GM12891 (cell line): ENCODE measurements at places on chromosomes 3 and 15.

DNA sequence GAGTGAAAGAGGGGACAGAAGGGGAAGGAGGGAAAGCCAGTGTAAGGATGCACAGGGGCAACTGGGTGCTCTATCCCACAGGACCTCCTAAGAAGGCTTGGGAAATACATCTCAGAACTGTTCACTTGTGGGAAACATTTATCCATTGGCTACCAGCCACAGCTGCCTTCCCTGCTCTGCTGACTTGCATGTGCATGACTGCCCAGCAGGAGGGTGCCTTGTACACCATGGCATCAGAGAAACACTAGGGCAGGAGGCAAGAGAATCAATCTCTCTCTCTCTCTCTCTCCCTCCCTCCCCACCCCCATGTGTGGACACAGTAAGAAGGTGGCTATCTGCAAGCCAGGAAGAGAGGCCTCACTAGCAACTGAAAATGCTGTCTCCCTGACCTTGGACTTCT lies 62.9 kb upstream of the ZBTB38 start:
- no peak for DNase-seq

DNA sequence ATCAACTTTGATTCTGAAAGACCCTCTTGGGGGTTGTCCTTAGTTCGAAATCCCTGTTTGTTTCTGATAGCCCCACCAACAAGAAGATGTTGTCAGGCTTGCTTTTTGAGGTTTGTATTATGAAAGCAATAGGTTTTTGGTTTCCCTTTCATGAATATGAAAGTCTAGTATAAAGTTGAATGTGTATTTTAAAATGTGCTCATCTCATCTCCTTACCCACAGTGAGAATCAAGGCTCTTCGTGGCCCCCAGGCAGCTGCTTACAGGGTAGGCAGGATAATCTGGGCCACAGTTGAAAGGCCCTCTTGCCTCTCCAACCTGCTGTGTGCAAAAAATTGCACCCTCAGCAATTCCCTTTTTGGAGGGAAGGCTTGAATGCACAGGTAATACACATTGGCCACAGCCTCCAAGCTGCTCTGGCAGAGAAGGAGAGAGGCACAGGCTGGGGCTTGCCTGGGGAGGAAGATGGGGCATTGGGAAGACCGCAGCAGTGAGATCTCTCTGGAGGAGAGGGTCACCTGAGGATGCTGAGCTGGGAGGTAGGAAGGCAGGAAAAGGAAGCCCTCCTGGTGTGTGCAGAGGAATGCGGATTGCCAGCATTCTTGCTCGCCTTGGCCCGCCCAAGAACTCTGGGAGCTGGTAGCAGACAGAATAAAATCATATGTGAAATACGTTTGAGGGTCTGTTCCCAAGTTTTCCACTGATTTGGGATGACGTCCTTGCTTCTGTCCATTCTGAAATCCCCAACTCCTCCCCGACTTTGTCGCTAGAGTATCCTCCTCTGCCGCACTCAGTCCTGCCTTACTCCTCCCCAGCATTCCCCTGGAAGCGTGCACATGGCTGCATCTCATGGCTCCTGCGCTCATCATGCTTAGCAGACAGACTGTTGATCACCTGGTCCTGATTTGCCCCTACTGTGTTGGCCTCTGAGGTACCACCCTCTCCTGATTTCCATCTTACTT lies 196.4 kb downstream of the RPLP1 start:
- DNase-seq = no peak

DNA sequence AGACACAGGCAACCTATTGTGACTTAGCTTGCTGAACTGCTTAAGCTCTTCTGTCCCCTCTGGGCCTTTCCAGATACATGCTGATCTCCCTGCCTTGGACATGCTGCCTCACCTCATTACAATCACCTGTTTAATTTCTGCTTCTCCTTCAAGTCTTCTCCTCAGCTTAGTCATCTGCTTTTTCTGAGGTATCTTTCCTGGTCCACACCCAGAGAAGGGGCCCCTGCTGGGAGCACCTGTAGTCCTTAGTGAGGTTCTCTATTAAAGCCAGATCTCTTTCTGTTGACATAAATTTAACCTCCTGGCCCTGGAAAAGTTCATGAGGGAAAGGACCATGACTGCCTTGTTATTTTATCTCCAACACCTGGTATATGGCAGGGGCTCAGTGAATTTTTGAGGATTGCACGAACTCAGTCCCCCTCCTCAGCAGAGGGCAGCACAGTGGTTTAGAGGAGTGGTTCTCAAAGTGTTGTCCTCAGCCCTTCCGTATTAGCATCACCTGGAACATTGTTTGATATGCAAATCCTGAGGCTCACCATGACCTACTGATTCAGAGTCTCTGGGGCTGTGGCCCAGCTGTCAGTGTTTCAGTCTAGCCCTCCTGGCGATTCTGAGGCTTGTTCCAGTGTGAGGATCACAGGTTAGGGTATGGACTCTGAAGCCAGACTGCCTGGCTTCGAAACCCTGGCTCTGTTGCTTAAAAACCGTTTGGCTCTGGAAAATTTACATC lies 12.7 kb downstream of the COL6A6 start:
- DNase-seq = no peak

GRCh38 chr3:17546500-17547255 lies 195.8 kb downstream of the TBC1D5 start:
- no peak for DNase-seq

DNA sequence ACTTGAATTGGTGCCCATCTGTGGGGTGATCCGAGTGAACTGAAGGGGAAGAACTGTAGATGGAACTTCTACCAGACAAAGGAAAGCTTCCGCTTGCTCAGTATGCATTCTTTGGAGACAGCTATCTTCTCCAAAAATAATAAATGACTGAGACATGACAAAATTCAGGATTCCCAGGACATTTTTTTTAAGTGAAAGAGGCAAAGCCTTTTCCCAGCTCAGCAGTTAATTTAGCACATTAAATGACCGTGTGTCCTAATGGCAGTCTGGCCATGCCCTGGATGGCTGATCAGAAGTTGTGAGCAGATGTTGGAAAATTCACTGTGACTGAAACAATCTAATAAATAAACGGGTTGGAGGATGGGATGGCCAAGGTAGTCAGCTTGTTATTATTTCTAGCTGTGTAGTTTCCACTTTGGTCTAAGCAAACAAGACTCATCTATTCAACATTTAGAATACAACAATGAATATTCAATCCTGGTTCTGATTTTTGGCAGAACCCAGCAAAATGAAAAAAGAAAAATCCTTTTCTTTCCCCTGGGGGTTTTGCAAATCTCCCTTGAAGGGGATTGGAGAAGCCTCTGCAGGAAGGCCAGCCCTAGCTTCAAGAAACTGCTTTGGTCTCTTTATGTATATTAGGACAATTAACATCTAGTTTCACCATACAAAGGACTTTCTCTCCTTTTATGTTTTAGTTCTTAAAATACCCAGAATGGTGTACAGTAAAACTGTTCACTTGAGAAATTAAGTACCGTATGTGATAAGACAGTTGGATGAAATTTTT lies 540.9 kb upstream of the MDFIC2 start:
- DNase-seq = no peak

DNA sequence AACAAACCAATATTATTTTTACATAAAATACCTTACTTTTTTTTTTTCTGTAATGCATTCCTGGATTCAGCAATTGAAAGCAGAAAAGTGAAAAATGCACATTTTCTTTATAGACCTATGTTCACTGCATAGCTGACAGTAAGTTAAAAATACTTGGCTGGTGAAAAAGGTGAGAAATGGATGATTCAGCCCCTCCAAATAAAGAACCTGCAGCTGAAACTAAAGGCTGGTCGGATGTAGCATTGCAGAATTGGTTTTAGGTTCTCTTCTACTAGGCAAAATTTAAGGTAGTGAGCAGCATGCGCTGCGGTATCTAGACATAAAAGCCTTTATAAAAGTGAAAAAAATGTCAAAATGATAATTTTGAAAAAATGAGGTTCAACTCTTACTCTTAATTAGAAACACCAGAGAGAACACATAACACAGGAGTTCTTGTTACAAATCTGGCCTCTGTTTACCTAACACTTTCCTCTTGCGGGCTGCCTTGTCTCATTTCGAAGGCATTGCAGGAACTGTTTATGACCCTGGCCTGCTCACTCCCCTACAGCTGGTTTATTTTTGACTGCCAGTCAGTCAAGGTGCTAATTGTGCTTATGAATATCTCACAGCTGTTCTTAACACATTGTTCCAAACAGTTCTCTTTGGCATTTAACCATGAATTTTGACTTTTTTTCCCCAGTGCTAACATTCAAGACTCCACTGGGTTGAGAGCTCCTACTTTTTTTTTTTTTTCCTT lies 455.4 kb upstream of the TBL1XR1 start:
- no peak for DNase-seq

DNA sequence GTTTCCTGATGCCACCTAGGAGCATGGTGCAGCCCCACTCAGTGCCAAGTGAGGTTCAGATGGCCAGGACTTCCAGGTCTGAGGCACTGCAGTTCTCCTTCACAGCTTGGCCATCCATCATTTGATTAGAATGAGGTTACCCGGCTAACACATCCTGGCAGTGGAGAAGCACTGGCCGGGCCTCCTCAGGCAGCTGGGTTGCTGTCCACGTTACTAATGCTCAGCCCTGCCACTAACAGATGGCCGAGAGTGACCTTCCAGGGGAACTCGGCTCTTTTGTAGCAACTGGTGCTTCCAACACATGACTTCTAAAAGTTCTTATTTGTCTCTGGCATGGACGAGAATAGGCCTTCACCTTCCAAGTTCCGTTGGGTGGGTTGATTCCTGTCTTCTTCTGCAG lies 204.6 kb upstream of the CFAP20DC start:
- no peak for DNase-seq

DNA sequence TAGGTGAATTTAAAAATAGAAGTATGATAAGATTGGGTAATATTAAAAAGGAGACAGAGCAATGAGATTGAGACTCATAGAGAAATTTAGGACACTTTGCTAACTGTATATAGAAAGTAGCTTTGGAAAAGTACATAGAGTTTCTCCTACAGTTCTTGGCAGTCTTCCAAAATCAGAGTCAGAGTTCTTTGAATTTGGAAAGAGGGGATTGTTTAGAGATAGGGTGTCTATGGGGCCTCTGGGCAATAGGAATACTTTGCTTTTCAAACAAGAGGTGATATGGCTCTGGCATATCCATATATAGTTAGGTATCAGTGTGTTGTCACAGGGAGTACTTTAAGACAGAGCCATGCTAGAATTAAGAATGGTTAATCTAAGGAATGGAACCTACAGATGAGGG lies 477.1 kb upstream of the KCNMB2 start:
- DNase-seq = no peak

GRCh38 chr3:146581951-146582467 lies 23.1 kb downstream of the PLSCR5 start:
- DNase-seq = no peak

- DNase-seq = no peak
These were observed 25.0 kb downstream of the DAG1 start for GRCh38 chr3:49495023-49495422.

- DNase-seq = no peak
These were observed 68.2 kb downstream of the RAB7A start for GRCh38 chr3:128794067-128794768.

- DNase-seq = no peak
These were observed 43.6 kb upstream of the KLF13 start for GRCh38 chr15:31283043-31283442.

- DNase-seq = no peak
These were observed 111.7 kb upstream of the KLF13 start for GRCh38 chr15:31214864-31215489.

DNA sequence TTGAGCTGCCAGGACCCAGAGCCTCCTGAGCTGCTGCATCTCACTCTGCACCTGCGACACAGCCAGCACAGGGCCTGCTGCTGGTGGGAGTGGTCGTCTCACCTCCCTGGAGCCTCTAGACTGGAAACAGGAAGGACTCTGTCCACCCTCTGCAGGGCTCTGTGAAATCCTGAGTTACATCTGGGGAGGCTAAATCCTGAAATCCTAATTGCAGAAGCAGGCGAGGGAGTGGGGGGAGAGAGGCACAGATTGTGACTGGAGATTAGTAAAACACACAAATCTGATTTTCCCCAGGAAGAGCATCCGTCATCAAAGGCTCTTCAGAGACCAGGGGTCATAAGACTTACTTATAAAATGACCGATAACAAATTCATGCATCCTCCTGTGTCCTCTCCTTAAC lies 31.6 kb upstream of the GABRG3 start:
- no peak for DNase-seq

- DNase-seq = no peak
These were observed 657.0 kb downstream of the TUSC7 start for GRCh38 chr3:117366574-117366973.

DNA sequence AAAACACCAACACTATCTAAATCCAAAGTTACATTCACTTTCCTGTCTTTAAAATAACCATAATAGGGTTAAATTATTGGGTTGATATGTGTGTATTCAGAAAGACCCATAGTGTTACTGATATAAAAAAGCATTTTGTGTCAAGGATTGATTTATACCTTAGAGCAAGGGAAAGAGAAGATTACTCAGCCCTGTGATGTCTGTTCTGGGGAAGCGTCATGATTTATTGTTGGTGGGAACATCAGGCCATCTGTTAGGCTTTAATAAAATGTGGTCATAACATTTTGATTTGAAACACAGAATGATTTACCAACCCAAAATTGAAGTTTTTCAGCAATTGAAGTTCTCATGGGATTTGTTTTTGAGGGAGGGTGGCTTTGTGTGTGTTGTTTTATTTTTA lies 33.2 kb downstream of the SIDT1 start:
- DNase-seq = no peak

- no peak for DNase-seq
These were observed 59.9 kb downstream of the SUCNR1 start for GRCh38 chr3:151933234-151933853.

GRCh38 chr3:107045791-107046190 lies 331.4 kb upstream of the CCDC54 start:
- no peak for DNase-seq

GRCh38 chr3:184395320-184395660 lies 15.4 kb downstream of the CHRD start:
- no peak for DNase-seq

DNA sequence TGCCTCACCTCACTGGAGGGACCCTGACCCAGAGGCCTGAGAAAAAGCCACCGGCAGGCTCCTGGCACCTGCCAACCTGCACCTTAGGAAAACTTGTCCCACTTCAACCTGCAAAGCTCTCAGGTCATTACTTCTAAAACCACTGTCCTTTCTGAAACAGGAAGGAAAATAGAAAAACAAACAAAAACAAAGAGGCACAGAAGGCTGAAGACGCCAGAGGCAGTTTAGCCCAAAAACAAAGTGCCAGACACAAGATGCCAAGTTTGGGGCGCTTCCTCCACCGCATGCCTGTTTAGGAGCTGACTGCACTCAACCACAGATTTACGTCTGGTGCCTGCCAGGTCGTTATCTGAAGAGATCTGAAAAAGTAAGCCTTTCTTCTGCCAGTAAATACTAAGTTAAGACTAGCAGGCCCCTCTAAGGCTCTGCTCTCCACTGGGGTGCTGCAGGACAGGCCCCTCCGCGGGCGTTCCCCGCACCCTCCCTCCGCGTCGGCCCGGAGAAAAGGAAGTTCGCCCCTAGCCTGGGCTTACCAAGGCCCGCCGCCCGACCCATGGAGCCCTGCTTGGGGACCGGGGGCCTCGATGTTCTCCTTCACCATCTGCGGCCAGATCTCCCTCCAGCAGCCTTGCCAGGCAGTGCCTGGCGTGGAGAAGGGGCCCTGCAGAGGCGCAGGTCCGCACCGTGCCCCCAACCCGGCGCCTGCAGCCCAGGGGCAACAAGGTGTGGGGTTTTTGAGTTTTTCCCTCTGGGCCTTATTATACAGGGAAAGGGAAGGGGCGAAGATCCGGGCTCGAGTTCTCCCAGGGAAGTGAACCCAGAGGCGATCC lies 1.3 kb downstream of the GOLGA8A start:
- peak; percentile 18 for DNase-seq

- DNase-seq = no peak
These were observed 12.4 kb downstream of the CACNA2D3 start for GRCh38 chr3:54134713-54135112.

GRCh38 chr15:84810073-84810840 lies 6.9 kb upstream of the ALPK3 start:
- no peak for DNase-seq

- no peak for DNase-seq
These were observed 387.6 kb downstream of the NAALADL2 start for GRCh38 chr3:175246766-175247165.
